ENCODE measurements at places on chromosomes 4 and X.

GRCh38 chr4:6371812-6372211 lies 100.6 kb downstream of the PPP2R2C start:
- no peak for DNase-seq

- peak; percentile 38 for DNase-seq
These were observed 674 bp downstream of the SH3D19 start for GRCh38 chr4:151324752-151325110.

DNA sequence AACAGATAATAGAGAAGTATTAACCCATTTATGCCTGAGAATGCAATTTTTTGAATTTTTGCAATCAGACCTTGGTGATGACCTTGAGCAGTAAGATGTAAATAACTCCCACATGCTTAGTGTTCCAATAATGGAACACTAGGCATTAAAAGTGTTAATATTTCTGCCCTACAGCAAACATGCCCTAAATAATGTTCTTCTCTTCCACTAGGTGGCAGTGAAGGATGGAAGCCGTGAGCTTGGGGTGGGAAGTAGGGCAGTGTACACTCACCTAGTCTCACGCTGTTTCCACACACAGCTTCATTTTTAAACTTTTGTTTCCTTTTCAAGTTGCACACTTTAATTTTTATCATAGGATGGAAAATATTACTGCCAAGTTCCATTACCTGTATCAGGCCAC lies 613.1 kb upstream of the HS3ST1 start:
- DNase-seq = no peak

GRCh38 chr4:39233783-39234182 lies 51.5 kb downstream of the WDR19 start:
- no peak for DNase-seq

- DNase-seq = no peak
These were observed 106.2 kb upstream of the RAPGEF2 start for GRCh38 chr4:158996669-158997074.

GRCh38 chrX:357693-358471 lies 28.8 kb downstream of the PPP2R3B start:
- DNase-seq = no peak

- DNase-seq = no peak
These were observed 28.0 kb downstream of the MFSD8 start for GRCh38 chr4:127936974-127937373.

All from midbrain (tissue), 1 donor.